NCI-H69 (cell line): ENCODE measurements at places on chromosomes 6 and 20.

DNA sequence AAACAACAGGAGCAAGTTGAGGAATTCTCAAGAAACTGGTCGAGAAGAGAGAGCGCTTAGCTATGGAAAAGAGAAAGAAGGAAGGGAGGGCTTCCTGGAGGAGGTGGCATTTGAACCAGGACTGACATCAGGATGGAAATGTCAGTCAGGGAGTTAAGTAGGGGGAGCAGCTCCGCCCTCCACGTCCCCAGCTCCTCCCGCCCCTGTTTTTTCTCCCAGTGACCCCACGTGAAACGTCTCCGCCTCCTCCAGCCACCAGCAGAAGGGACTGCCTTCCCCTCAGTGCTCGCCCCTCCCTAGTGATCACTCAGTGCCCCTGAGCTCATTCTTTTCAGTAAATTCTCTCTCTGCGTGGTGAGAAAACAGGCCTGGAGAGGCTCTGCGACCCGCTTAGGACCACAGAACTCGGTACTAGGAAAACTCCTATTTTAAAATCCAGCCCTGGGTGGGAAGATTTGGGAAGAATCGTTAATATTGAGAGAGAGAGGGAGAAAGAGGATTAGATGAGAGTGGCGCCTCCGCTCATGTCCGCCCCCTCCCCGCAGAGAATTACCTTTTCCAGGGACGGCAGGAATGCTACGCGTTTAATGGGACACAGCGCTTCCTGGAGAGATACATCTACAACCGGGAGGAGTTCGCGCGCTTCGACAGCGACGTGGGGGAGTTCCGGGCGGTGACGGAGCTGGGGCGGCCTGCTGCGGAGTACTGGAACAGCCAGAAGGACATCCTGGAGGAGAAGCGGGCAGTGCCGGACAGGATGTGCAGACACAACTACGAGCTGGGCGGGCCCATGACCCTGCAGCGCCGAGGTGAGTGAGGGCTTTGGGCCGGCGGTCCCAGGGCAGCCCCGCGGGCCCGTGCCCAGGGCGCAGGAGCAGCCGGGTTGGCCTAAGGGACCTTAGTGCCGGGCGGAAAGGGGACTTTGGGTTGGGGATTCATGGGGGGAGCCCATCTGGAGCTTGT, 4.6 kb downstream of the HLA-DPB1 start:
- peak; percentile 22 for DNase-seq

GRCh38 chr6:31356946-31357466, at the start of gene HLA-B:
TSS of gene HLA-B (minus strand) at chr6:31357179. CDS start at chr6:31357158, 21 bp downstream.
- peak; percentile 28 for DNase-seq

DNA sequence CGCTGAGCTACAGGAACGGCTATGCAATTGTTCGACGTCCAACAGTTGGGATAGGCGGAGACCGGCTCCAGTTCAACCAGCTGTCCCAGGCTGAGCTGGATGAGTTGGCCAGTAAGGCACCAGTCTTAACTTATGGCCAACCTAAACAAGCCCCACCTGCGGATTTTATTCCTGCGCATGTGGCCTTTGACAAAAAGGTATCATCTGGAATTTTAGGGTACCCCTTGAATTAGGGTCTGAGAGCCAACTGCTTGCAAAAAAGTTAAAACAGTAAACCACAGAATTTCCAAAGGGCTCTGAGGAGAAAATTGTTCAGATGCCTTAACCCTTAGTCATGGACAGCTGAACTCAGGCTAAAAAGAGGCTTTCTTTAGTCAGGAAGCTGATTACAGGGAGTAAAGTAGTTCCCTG, 3.8 kb downstream of the EFHC1 start:
- no peak for DNase-seq

DNA sequence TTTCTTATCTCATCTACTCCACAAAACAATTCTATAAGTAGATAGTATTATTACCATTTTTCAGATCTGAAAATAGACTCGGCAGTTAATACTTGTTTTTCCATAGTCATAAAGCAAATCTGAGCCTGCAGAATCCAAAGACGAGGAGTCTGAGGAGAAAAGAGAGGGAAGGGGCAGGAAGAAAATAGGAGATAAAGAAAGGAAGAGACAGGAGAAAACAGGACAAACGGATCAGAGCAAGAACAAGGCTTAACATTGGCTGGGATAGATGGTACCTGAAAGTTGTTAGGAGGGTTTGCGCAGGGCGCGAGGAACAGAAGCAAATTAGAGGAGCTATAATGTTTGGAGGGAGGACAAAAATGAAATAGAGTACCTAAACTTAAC, 639 bp upstream of the PPIL1 start:
- DNase-seq: peak; percentile 50

- no peak for DNase-seq
Observed at GRCh38 chr6:142659661-142660060, 285.3 kb downstream of the HIVEP2 start.

- no peak for DNase-seq
Observed at GRCh38 chr6:82015043-82015442, 232.5 kb downstream of the IBTK start.

GRCh38 chr20:36097337-36098151, 57.0 kb upstream of the EPB41L1 start:
- DNase-seq: peak; percentile 72

DNA sequence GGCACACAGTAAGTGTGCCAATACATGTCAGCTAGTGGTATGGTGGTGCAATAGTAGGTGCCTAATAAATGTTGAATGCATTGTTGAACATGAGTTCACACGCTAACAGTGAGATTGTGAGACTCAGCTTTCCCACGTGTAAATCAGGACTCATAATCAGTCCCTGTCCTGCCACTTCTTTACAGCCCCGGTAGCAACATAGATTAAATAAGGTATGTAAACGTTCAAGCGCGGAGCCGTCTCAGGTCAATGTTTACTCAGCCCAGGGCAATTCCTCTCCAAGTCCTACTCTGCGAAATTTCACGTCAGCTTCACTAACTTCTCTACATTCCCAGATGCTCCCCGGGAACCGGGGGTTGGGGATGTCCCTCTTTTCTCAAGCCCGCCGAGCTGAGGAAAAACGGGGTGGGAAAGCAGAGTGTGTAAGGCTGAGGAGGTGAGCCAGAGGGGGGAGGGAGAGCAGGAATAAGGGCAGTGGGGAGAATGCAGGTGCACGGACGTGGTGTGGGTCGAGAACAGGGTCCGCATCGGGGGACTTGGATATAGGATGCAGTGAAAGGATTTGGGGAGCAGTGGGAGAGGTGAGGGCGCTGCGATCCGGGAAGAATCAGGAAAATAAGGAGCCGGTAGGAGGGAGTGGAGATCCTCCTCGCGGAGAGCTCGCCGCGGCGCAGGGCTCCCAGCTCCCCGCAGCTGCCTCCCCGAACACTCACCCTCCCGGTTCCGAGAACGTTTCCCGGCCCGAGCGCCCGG, 544 bp upstream of the TP53INP2 start:
- peak; percentile 63 for DNase-seq

- DNase-seq: no peak
Observed at GRCh38 chr6:148565321-148565926, 181.4 kb upstream of the UST start.

DNA sequence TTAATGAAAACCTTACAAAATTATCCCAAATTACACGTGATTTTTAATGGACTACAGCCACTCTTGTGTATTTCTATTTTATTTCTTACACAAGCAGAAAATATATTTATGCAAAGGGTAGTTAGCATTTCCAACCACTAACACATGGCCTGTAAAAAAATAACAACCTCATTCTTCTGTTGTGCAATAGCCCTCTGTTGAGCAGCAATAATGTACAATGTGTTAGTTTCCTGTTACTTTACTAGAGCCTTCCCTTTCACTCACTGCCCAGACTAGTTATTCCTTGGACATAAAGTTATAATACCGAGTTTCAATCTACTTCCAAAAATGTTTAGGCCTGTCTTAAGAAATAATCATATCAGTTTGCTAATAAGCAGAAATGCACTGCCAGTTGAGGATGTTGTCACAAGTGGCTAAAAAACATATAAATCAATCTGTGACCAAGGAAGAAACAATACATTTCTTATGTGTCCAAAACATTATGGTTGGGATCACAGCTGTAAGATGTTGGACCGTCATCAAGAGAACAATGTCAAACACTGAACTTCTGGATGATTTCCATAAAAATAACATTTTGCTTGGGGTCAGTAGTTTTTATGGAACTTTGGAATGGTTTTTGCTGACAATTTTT, 73.6 kb upstream of the RNF146 start:
- no peak for DNase-seq

DNA sequence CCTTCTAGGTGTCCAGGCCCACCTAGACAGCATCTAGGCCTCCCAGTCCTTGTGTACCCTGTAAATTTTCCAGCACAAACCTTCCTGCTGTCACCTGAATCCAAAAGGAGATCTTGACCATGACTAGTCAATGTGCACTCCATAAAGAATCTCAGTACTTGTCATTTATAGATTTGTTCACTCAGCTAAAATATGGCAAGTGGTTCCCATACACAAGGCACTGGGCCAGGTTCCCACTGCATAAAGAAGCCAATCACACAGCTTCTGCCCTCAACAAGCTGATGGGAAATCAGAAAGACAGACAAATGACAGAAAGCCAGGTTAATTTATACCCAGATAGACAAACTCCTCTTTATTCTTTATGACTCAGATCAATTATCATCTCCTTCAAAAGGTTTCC, 526.8 kb downstream of the CD83 start:
- DNase-seq: no peak
